ENCODE measurements at places on chromosomes 16 and 17.

DNA sequence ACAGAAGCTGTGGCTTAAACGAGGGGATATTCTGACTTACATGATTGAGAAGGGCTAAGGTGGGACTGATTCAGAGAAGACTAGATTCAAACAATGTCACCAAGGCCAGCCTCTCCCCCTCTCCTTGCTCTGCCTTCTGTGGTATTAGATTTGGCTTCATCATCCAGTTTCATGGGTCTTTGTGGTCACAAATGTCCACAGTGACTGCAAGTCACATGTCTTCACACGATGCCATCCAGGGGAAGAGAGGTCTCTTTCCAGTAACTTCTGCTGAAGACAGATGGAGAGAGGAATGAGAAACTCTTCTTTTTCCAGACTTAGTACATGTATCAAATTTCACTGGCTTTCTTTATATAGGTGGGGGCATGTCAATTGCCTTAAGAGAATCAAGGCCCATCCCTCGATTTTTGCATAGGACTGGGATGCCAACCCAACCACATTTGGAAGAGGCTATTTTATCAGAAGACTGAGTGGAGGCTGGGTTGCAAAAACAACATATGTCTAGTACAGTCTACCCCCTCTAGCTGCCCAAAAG, 57.3 kb upstream of the HNF1B start:
- DNase-seq: no peak

- no peak for DNase-seq
These were observed 871.6 kb upstream of the GOT2 start for GRCh38 chr16:59605706-59606105.

- no peak for DNase-seq
These were observed 89.3 kb upstream of the GSE1 start for GRCh38 chr16:85523602-85524364.

GRCh38 chr17:45425125-45425983, 7.3 kb downstream of the ARHGAP27 start:
- no peak for DNase-seq

DNA sequence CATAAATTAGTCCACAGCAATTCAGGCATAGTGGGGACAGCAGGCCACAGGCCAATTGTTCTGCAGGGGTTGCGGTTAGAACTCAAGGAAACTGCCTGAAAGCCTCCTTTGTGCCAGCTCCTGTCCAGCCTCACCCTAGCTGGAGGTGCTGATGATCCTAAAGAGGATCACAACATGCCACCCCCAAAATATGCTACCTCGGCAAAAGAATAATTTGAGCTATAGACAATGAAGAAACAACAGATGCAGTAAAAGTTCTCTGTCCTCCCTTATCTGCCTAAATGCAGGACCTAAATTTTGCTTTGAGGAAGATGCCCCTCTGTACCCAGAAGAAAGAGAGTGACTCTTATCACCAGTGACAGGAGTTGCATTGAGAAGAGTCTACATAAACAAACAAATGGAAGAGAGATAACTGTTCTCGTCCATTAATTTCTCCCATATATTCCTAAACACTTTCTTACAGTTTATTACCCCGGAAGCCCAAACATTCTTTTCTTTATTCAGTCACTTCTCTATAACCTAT, 14.7 kb downstream of the ALOX15 start:
- no peak for DNase-seq

DNA sequence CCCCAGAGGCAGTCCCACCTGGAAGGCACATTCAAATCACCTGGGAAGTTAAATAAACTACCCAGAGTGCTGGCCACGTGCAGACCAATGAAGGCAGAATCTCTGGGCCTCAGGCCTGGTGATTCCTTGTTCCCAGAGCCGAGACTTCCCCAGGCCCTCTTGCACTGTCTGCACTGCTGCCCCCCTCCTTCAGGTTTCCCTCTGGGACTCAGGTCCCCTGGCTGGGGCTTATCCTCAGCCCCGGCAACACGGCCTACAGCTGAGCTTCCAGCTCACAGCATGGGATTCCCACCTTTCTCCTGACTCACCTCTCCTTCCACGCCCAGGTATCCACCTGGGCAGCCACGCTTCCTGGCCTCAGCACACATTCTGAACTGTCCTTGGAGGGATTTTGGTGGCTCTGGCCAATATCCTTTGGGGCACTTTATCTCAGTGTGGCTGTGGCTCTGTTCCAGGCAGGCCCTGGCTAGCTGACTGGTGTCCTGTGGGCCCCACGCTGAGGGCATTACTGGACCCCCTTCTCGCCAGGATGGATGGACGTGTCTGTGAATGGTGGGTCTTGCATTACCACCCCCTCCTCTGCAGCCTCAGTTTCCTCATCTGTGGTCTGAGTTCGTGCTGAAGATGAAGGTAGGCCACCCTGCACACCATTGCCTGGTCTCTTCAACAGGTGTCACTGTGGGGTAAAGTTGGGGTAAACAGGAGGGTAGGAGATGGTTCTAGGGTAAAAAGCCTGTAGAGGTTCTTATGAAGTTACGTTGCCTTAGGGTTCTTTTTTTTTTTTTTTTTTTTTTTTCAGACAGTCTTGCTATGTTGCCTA, 165.7 kb downstream of the IRF8 start:
- DNase-seq: no peak

DNA sequence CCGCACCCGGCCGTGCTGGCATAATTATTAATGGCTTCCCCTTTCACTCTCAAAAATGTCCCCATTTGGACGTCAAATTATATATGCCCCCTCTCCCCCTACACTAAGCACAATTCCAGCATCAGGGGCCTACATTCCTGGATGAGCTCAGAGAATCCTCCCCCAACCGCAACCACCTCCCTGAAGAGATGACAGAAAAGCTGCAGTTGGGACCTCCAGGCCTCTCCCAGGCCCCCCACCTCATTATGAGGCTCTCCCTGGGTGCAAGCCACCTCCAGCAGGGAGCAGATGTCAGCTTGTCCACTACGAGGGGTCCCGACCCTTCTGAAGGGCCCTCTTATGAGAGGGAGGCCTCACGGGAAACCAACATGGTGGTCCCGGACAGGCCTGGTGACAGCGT, 18.5 kb upstream of the NCBP3 start:
- no peak for DNase-seq

DNA sequence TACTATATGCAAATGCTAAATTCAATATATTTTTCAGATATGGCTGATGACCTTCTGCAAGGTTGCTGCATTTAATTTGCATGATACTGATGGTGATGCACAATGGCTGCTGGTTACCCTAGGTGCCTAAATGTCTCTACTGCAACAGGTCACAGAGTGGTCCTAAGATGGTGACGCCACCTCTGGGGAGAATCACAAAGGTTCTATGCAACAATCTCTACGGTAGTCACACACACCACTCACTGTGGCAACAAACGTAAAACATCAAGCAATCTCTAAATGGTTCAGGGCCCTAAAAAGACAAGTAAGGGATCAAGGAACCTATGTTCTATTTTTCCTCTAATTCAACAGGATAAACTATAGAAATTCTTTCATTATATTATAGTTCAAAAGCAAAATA, 293.3 kb downstream of the CEP112 start:
- no peak for DNase-seq

DNA sequence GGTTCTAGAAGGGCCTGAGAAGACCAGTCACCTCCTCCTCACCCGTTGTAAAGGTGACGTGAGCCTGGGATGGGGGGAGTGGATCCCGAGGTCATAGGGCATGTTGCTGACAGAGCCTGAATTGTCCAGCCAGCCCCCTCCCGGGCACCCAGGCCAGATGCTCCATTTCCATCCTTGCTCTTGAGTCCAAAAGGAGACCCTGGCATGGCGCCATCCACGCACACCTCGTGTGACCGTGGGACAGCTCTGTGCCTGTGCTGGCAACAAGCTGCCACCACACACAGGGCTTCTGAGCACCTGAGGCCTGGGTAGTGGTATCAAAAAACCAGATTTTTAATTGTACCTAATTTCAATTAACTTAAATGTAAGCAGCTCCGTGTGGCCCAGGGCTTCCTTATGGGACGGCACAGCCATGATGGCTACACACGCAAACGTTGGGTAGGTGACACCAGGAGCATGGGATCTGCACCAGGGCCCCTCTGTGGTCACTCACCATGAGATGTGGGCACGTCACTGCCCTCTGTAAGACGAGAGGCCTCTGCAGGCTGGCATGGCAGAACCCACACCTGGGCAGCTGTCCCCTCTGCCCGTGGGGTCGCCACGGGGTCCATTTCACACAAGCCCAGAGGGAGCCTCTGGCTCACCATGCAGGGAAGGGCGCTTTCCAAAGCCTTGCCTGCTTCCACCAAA, 37.6 kb upstream of the ZNF469 start:
- no peak for DNase-seq

DNA sequence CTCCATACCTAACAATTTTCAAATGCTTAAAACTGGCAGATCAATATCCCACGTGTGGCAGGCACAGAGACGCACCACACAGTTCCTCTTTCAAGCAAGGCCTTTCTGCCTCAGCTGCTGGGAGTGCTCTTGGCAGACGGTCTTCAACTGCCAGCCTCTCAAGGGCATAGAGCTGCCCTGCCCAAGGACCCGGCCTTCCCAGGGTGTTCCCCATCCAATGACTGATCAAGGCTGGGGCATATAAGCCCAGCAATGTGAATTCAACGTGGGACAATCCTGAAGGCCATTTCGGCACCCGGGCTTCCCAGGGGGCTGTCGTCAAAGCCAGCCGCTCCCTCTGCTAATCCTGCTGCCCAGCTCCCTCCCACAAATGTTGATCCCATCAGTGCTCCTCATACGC, 107.1 kb downstream of the STX8 start:
- DNase-seq: no peak

All from cortex of kidney (tissue), 1 donor.